AG20443 (cell line): ENCODE measurements at places on chromosomes 2 and 18.

DNA sequence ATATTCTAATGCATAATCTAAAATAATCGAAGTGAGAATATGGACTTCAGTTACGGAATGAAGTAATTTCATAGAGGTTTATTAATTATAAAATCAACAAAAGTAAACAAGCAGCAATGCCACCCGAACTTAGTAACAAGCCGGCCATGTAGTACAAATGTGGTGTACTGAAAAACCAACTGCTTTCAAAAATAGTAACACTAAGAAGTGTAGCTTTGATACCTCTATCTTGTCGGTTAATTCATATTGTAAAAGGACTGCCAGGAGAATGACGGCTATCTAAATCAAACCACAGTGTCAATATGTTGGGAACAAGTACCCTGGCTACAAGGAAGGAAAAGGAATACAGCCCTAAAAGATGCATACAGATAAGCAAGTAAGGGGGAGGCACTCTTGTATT, 48.5 kb downstream of the WDR33 start:
- no peak for DNase-seq

GRCh38 chr2:235017441-235017840, 65.6 kb downstream of the SH3BP4 start:
- no peak for DNase-seq

DNA sequence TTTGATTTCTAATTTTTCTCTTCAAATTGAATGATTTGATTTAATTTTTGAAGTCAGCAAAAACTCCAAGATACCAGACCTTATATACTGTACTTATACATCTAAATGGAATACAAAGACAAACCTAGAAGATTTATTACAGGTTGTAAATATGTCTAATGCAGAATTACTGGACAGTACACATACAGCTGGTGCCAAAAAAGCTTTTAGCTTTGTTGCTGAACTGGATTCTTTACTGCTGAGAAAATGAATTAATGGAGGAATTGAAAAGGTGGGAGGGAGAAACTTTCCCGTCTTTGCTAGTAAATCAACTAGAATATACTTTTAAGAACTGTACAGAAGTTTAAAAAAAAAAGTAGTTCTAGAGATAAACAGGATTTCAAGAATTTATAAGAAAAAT, 17.5 kb downstream of the C1D start:
- DNase-seq: no peak

- DNase-seq: no peak
Measured at GRCh38 chr2:230742781-230743180, 30.1 kb downstream of the CAB39 start.

DNA sequence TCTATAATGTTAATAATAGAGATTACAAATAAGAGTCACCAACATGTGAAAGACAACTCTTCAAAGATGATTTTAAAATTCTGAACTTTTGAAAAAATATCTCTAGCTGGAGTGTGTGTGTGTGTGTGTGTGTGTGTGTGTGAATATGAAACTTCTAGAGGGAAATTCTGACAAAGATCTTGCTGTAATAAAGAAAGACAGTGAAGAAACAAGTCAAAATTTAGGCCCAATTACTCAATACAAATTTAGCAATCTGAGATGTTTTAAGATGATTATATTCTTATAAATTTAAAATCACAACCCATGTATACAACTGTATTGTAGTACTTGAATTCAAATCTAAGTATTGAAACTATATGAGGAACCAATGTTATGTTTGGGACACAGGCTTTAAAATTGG, 57.2 kb upstream of the UGP2 start:
- no peak for DNase-seq

DNA sequence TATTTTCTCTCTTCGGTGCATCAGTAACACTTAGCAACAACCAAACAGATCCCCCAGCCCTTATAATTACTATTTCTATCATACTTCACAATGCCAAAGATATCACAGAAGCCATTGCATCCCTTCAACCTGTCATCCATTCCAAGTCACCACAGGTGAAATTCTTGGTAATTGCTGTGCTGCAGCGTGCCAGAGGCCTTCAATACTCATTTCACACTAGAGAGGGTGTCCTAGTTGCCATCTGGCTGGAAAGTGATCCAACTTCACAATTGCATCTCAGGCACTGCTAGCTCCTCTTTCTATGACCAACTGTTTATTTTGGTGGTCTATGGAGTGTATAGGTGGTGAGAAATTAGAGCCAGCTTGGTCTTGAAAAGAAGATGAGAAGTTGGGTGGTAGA, 131.2 kb downstream of the NUP35 start:
- no peak for DNase-seq

DNA sequence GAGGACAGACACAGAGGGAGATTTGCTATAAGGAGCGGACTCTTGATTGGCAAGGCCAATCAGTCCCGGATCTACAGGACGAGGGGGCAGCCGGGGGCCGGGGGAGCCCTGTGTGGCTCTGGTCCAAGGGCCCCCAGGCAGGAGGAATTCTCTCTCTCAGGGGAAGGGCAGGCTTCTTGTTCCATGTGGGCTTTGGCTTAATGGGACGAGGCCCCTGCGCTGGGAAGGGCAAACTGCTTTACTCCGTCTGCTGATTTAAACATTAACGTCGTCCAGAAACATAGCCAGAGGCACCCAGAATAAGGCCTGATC, 75.9 kb downstream of the TMEM18 start:
- no peak for DNase-seq

DNA sequence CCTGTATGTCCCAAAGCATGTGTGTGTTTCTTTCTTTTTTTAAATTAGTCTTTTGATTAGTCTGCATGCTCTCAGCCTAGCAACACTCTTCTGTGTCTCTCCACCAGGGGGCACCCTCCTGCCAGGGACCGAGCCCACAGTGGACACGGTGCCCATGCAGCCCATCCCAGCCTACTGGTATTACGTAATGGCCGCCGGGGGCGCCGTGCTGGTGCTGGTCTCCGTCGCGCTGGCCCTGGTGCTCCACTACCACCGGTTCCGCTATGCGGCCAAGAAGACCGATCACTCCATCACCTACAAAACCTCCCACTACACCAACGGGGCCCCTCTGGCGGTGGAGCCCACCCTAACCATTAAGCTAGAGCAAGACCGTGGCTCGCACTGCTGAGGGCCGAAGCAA, 93.8 kb downstream of the NRP2 start:
- DNase-seq: peak; percentile 72

DNA sequence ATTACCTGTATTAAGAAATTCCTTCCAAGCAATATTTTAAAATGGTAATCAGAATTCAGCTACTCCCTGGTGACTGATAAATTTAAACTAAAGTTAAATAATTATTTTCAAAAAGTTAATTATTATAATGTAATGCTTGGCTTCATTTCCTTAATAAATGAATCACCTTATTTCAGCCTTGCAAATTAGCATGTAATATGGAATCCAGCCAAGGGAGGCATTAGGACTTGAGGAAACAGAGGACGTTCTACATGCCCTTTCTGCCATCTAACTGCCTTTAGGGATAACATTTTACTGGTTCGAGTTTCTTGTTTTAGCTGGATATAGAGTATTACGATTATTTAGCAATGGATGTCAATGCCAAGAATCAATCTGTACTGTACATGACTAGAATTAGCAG, 636.3 kb downstream of the TSN start:
- DNase-seq: no peak

- no peak for DNase-seq
Measured at GRCh38 chr2:59250307-59250677, 1009.2 kb upstream of the FANCL start.

DNA sequence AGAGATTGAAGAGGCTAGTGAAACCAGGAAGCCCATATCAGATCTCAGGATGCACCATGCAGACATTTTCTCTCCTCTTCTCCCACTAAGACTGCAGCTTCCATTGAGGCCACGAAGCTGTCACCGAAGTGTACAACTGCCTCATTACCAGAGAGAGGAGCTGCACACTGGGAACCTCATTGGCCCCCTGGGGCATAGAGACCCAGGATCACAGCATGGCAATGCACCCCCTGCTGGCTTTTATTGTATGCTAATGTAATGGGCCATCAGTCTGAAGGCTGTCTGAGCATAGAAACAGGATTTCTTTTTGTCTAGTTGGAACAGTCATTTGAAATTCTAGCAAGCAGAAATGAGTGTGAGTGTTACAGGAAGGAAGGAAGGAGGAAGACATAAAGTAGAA, 861.6 kb upstream of the CELF4 start:
- no peak for DNase-seq

GRCh38 chr18:31192086-31192776, 29.6 kb upstream of the DSC1 start:
- DNase-seq: no peak

DNA sequence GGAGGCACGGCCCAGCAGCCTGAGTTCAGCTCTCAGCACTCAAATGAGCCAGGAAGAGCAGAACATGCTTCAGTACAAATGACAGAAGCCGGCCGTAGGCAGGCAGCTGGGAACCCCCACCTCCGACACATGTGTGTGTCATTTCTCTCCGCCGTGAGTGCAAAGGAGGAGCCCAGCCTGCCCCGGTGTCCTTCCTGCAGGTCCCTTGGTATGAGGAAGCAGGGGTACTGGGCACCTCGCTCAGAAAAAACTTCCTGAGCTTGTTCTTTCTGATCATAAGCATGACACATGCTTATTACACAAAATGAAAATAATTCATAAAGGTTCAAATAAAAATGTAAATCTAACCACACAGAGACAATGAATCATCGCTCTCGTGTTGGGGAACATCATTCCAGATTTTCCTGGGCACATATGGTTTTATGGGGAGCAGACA, 35.3 kb downstream of the KCNF1 start:
- peak; percentile 48 for DNase-seq

DNA sequence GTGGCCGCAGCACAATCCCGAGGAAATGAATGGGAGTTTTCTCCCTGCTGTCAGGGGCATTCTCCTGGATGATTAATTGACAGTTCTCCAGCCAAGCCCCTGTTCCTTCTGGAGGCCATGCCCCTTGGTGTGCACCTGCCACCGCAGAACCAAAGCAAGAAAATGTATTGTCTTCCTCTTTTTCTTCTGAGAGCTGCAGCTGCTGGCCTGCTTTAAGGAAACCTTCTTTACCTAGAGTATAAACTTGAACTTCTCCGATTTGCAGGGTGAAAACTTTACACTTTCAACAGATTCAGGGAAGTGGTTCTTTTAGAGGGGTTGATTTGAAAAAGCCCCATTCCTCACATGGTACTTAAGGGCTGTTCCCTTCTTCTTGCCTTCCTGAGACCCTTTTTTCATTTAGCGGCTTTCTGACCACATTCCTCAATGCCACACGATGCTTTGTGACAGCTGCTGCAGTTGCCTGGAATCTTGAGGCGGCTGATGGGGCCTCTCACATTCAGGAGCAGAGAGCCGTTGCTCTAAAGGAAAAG, 402.8 kb downstream of the TXNL1 start:
- no peak for DNase-seq

GRCh38 chr2:236565212-236565611, 4.4 kb upstream of the ACKR3 start:
- DNase-seq: no peak

GRCh38 chr2:137302957-137303356, 537.6 kb downstream of the THSD7B start:
- DNase-seq: no peak

GRCh38 chr18:21629089-21629832, 17.1 kb downstream of the SNRPD1 start:
- no peak for DNase-seq

DNA sequence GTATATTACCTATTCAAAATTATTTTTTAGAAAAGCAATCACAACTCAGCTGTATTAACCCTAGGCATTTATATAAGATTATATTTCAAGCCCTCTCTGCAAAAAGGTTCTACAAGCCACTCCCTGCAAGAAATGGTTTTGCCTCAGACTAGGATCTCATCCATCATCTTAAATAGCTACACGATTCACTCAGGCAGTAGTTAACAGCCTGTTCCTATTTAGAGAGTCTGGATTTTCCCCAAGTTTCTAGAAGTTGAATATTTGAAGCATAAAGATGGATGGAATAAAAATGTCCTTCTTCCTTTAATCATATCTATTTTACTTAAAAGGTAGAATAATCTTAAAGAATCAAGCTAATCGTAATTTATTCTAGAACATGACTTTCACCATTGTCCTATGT, 167.1 kb upstream of the STK17B start:
- DNase-seq: no peak

DNA sequence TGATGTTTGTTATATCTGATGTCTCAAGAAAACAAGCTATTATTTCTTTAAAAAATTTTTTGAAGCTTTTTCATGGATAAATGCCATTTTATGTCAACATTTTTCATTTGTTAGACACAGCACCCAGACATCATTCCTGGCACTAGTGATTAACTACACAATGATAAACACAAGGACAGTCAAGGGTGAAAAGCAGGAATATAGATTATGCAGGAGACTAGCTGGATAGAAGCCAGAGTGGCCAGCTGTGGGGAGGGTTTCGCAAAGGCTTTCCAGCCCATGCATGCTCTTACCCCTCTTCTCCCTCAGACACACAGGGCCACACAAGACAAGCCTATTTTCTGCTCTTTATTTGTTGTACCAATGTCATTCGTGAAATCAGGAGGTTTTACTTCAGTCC, 127.1 kb upstream of the TTC39C start:
- DNase-seq: no peak

DNA sequence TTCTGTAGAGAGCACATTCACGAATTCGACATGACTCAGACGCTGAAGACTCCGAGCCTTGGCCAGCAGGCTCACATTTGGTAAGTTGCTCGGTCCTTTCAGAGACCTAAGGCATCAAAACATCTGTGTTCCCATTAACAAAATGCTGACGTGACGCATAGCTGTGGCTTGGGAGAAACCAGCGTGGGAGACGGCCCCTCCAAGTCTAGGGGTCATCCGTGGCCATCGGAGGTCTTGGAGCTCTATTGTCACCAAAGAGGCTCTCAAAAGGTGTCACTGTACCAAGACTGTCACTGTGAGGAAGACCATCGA, 14.9 kb downstream of the FBLN7 start:
- peak; percentile 75 for DNase-seq

DNA sequence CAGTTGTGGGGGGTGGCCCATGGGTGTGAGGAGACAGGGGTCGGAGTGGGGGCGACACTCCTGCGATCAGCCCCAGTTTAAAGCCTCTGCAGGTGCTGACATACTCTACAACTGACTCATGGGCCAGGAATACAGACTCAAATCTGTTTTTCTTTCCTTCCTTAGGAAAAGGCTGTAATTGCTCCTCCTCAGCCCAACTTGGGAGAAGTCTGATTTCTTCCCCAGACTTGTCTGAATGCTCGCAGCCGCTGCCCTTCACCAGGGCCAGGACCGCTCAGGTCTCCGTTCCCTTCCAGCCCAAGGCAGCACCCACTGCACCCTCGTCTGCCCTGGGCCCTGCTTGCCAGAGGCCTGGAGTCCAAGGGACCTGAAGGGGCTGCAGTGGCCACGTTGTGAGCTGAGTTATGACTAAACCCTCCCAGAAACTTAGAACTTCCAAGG, 41.3 kb downstream of the RHOB start:
- DNase-seq: no peak
